ENCODE measurements at places on chromosomes 5 and 9. TPM values are rescaled to one million over a fixed set of nuclear protein-coding genes. Genes with fewer than 3 reads are reported as not detected.

- no peak for DNase-seq
Observed at GRCh38 chr9:77176686-77177142, 620 bp upstream of the VPS13A start.

DNA sequence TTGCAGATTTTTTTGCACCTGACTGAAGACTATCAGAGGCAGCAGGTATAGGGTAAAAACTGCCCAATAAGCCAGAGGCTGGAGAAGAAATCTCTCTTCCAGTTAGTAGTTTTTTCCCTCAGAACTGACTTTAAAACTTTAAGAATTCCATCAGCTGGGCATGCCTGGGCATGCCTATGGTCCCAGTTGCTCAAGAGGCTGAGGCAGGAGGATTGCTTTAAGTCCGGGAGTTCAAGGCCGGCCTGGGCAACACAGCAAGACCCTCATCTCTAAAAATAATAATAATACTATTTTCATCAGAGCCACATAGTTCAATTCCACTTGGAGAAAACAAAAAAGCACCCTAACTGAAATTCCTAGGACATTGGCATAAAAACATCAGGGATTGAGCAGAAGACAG, 30.3 kb downstream of the SUSD1 start:
- no peak for DNase-seq

The CMYA5 gene
- total RNA-seq, result 0.17 TPM

GRCh38 chr9:85172001-85172978, 502.8 kb downstream of the NTRK2 start:
- peak; percentile 42 for DNase-seq

The SHISAL2B gene
- total RNA-seq, result not detected

- no peak for DNase-seq
Observed at GRCh38 chr5:77952636-77953212, 176.6 kb upstream of the TBCA start.

DNA sequence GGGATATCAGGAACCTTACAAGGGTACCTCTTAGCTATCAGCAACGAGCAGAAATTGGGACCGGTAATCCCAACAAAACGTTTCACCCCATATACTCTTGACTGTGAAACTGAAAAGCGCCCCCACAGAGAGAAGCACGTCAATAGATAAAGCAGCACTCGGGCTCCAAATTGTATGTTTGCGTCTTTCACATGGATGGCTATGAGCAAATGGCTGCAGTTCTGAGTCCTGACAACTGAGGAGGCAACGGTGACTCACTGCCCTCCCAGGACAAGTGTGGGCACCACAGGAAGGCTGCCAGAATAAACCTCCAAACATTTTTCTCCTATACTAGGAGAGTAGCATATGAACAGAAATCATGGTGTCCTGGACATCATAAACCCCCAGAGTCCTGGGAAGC, 36.6 kb downstream of the SEMA4D start:
- peak; percentile 91 for DNase-seq

DNA sequence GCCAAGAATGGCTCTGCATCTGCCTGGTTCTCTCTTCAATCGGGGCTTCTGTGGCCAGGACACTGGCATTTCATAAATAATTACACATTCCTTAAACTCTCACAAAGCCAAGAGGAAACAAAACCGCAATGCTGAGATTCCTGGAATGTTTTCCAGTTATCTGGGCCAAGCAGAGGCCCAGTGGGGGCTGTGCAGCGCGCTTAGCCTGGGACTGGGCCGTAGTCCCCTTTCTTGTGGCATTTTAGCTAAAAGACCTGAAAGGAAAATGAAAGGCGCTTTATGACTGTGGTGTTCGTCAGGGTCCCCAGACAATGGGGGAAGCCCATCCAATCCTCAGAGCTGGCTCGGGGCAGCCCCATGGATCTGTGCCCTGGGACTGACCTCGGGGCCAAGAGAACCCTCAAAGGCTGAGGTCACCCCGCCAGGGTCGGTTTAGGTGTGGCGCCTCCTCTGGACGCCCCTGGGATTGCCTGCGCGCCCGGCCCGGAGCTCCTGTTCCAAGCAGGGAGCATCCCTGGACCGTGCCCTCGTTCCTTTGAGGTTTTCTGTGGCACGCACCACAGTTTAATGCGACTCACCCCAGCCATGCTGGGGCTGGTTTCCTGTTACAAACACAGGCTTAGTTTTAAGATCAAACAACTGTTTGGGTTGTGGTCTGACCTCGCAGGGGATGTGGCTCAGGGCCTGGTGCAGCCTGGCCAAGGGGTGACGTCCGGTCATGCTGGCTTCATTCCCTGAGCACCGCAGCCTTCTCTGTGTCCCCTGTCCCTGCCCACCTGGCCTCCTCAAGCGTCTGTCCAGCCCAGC, 51.5 kb upstream of the NKD2 start:
- DNase-seq, result peak; percentile 90

DNA sequence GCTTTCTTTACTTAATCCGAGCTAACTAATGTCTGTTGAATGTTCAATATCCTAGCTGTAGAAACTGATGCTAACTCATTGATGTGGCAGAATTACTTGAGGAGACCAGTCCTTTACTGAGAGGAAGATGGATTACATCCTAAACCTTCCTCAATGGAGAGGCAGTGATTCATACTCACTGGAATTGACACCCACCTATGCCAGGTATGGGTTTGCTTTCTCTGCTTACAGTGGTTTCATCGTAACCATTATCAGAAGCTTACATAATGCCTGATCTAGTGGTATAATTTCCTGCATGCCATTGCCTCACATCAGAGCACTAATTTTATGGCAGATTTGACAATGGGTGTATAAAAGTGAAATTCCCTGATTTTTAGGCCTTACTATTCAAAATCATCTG, 384.7 kb downstream of the ANXA1 start:
- no peak for DNase-seq

- no peak for DNase-seq
Observed at GRCh38 chr5:153969563-153969895, 69.2 kb downstream of the FAM114A2 start.

DNA sequence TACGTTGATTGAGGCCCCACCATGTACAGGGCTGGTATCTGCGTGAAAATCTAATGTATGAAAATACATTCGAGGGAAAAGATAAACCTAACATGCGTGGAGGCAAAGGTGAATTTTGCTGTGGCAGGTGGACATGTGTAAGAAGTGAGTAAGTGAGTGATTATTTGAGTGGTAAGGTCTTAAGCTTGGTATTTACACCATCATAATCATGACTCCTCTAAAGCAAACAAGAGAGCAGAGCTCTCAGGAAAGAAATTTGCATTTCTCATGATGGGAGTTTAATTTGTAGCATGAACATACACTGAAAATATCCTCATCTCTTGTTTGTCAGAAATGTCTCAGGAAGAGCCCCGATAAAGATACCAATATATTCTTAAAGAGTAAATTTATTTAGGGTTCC, 260.6 kb downstream of the PSAT1 start:
- DNase-seq, result no peak

The FBP2 gene
- total RNA-seq, result not detected

GRCh38 chr5:61805101-61805500, 473.0 kb downstream of the ZSWIM6 start:
- peak; percentile 58 for DNase-seq

GRCh38 chr5:172004824-172005237, 1.6 kb downstream of the FBXW11 start:
- DNase-seq, result no peak

The CCL27 gene
- total RNA-seq, result not detected

- peak; percentile 25 for DNase-seq
Observed at GRCh38 chr5:53557386-53557785, 3.1 kb upstream of the NDUFS4 start.

The HSPB3 gene
- 1.3 TPM for total RNA-seq

The IFNA13 gene
- total RNA-seq, result not detected

DNA sequence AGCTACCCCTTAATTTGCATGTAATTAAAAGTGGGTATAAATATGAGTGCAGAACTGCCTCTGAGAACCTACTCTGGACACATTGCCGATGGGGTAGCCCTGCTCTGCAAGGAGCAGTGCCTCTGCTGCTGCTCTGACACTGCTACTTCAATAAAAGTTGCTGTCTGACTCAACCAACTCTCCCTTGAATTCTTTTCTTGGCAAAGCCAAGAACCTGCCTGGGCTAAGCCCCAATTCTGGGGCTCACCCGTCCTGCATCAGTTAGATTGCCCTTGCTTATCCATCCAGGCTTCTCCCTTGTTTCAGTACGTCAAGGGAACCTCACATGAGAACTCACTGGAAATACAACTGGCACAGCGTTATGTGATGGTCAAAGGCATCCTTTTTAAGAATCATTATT, 44.1 kb downstream of the FBXL7 start:
- no peak for DNase-seq

DNA sequence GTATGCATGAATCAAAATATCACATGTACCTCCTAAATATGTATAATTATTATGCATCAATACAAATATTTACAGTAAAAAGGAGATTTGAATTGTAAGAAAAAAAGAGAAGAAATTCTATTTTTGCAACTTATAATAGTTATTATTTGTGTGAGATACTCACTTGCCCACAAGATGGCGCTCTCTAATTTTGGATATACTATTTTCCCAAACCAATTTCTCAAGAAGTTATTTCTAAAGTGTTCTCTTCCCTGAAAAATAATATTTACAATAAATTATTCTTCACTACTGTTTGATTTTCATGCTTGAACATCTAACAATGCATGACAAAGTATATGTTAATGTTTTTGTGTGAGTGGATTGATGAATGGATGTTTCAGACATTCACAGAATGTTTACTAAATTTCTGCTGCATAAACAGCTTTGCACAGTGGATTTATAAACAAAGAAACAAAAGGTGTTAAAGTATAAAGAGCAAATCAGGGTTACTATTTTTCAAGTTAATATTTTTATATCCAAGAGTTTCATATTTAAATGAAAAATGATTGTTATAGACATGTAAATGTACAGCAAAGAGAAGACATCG, 503.4 kb downstream of the PDE4D start:
- peak; percentile 14 for DNase-seq

The DYNC2I2 gene
- 194 TPM for total RNA-seq

DNA sequence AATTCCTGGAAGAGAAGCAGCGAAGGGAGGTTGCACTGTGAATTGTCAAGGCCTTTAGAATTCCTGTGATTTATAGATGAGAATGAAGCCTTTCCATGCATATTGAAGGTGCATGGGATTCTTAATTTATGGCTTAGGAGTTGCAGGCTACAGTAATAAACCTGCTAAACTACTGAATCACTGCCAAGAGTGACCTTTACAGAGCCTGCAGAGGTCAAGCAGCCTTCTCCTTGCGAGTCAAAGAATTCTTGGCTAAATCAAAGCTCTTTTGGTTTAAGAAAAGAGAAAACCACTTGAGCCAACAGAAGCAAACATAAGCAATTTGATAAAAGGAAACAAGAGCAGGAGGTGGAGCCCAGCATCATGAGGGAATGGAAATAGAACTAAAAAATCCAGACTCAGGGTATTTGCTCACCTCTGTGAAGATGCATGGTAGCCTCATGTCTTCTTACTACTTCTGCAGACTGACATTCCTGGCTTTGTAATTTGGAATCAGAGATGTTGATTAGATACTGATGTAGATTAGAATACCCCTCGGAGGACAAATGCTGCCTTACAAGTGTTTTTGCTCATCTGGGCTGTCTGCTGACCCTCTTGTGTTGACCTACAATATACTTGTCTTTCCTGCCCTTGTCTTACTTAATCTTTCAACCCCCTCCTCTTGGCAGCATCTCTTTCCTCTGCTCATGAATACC, 90.3 kb upstream of the IFNK start:
- DNase-seq, result no peak

DNA sequence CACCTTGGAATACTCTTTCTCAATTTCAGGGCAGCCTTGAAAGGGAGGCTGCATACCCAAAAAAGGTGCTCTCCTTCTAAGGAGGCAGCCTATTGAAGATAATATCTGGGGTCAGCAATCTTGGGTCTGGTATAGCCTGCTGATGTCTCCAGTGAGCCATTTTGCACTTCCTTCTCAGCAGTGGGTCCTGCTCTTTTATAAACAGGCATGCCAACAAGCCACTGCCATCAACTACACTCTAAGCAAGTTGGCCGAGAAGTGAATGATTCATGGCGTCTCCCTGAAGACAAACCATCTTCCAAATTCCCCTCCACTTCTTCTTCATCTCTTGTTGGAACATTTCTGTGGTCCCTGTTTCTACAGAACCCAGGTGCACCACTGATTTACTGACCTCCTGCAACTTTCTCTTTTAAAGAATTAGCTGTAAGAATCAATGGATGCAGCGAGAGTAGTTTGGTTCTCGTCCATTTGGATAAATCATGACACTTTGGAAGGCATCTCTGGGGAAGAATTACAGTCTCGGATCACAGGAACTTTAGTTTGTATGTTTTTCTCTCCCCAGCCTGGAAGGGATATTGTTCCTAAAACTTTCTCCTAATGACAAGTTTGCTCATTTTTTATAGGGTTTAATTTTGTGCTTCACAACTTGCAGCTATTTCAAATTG, 108.3 kb downstream of the INSYN2B start:
- no peak for DNase-seq

All from Daoy (cell line).